ENCODE measurements at places on chromosomes 5 and 9.

GRCh38 chr9:105244003-105244733, at the start of gene SLC44A1:
TSS of gene SLC44A1 (plus strand) at chr9:105244651. CDS start at chr9:105244869, 218 bp downstream.
- peaks cover 21% of the 10 kb centered on the region for H3K27me3 ChIP-seq
- H3K4me1 ChIP-seq = peaks cover 50% of the 10 kb centered on the region
- peaks cover 6% of the 10 kb centered on the region for H3K36me3 ChIP-seq
- peak; percentile 95 for DNase-seq

DNA sequence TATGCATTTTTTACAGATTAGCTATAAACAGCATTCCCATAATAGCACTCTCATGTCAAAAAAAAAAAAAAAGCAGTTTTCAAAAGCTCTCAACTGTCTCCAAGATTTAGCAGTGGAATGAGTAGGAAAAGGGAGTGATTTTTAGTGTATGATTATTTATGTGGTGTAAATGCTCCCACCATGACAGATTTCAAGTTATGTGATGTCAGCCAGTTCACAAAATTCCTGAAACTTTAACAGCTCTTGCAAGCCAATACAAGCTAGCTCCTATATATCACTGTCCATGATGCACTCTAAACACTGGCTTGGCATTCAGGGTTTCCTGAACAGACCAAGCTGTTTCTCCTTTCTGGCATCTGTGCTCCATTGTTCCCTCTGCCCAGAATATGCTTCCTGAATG, 7.9 kb upstream of the ANKDD1B start:
- H3K27me3 ChIP-seq = no peaks in the 10 kb centered on the region
- no peak overlapping the region for H3K27ac ChIP-seq
- H3K36me3 ChIP-seq = no peaks in the 10 kb centered on the region
- peaks cover 6% of the 10 kb centered on the region for H3K4me1 ChIP-seq
- H3K4me3 ChIP-seq = no peak overlapping the region
- no peak for DNase-seq

GRCh38 chr5:39948867-39949468, 524.2 kb upstream of the DAB2 start:
- peak; percentile 38 for DNase-seq
- H3K27ac ChIP-seq = no peak overlapping the region
- H3K4me1 ChIP-seq = no peaks in the 10 kb centered on the region
- H3K27me3 ChIP-seq = no peaks in the 10 kb centered on the region

DNA sequence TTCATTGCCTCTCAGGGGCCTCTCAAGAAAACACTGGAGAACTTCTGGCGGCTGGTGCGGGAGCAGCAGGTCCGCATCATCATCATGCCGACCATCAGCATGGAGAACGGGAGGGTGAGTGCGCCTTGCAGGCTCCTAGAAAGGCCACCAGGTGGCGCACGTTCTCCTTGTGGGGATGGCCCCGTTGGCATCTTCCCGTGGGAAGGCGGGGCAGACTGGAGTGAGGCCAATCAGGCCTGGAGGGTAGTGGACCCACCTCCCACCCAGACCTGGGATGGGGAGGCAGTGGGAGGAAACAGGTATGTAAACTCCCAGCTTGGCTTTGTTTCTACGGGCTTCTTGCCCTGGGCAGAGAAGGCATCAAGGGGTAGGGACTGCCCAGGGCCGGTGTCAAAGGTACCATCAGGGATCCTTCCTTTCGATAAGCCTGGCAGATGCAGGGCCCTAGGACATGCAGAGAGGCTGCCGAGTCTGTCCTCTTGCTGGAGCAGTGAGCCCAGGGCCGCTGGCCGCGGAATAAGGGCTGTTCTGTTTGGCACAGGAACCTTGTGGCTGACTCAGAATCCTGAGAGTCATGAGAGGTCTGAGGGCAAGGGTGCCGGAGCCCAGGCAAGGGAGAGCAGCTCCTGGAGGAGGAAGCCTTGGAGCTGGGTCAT, 18.9 kb upstream of the SPTLC1 start:
- no peak overlapping the region for H3K27ac ChIP-seq
- H3K4me1 ChIP-seq = peaks cover 9% of the 10 kb centered on the region
- DNase-seq = peak; percentile 88
- no peaks in the 10 kb centered on the region for H3K36me3 ChIP-seq
- H3K4me3 ChIP-seq = no peak overlapping the region
- H3K27me3 ChIP-seq = peaks cover 17% of the 10 kb centered on the region

DNA sequence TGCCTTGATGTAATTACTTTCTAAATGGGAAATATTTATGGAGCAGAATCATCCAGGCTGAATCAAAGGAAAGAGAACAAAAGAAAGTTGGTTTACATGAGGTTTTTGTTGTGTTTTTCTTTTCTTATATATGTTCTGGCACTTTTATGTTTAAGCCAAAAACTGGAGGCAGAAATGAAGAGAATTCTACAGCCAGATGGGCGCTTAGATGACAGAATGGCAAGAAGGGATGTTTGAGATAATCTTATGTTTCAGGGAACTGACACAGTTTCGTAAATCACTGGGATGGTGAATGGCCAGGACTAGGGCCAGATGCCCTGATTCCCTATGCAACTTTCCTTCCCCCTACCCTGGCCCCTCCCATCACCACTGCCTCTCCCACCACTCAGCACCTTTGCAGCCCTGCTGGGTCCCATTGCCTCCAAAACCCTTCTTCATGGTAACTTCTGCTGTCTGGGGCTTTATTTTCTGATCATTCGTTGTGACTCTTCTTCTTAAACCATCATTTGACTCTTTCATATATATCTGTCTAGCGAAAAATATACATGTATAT, 111.8 kb downstream of the EFNA5 start:
- no peaks in the 10 kb centered on the region for H3K36me3 ChIP-seq
- no peak for DNase-seq
- H3K4me3 ChIP-seq = no peak overlapping the region

DNA sequence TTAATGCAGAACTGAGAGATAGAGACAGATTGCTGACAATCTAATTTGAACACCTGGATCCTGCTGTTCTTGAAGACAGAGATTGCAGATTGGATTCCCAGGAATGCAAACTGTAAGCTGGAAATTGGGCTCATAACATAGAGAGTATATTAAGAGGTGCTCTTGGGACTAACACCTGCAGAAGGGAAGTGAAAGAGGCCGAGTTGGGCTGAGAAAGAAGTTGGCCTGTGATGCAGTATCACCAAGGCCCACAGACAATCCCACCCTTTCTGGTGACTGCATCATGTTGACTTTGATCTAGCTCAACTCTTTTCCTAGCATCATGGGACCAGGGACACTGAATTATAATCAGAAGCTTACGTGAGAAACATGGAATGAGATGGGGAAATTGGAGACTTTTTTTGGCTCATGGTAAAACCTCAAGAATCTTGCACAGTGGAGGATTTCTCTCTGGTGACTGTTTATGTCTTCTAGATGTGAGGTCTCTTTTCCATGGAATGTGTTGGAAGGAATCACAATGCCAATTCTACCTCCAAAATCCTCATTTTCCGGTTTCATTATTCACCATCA, 36.5 kb upstream of the NUDT12 start:
- H3K36me3 ChIP-seq = no peaks in the 10 kb centered on the region
- no peak overlapping the region for H3K4me3 ChIP-seq
- no peaks in the 10 kb centered on the region for H3K4me1 ChIP-seq
- DNase-seq = no peak

- no peak overlapping the region for H3K4me3 ChIP-seq
- H3K27ac ChIP-seq = no peak overlapping the region
- H3K4me1 ChIP-seq = peaks cover 33% of the 10 kb centered on the region
- peak; percentile 26 for DNase-seq
- peaks cover 4% of the 10 kb centered on the region for H3K36me3 ChIP-seq
Measured at GRCh38 chr5:10452768-10453331, 11.2 kb downstream of the ROPN1L start.

- H3K4me1 ChIP-seq = peaks cover 13% of the 10 kb centered on the region
- H3K27ac ChIP-seq = peak overlapping the region; percentile 67
- H3K4me3 ChIP-seq = no peak overlapping the region
- peaks cover 33% of the 10 kb centered on the region for H3K27me3 ChIP-seq
- no peak for DNase-seq
Measured at GRCh38 chr9:21966140-21966851, 27.9 kb downstream of the CDKN2A start.
